PC-9 (cell line): ENCODE measurements at places on chromosomes 16 and 17. TPM values are rescaled to one million over a fixed set of nuclear protein-coding genes. Genes with fewer than 3 reads are reported as not detected.

Gene ELMO3
- 32.4 and 51.1 TPM in 2 replicates for total RNA-seq

Gene EFCAB5
- total RNA-seq = 1.4 and 1.5 TPM in 2 replicates

Gene HEATR9
- total RNA-seq = not detected in 2 replicates

Gene TBC1D3E
- not detected in 2 replicates for total RNA-seq

Gene KREMEN2
- 8.4 and 16.2 TPM in 2 replicates for total RNA-seq

Gene PTGES3L
- 0.70 and 1.3 TPM in 2 replicates for total RNA-seq
